ENCODE measurements at places on chromosomes 5 and 9.

DNA sequence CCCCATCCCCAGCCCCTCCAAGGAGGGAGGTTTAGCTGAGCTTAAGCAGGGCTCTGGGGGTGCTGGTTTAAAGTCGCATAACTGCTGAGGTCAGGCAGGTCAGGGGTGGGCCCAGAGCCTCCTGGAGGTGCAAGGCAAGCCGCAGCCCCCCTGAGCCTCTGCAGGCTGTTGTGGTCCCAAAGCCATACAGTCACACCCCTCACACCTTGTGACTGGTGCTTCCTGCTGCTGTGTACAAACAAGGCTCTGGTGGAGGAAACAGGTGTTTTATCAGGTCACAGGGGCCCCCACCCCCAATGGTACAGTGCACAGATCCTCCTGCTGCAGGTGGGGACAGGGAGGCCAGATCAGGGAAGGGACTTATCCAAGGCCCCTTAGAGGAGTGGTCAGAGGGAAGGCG lies 8.0 kb downstream of the TCF7 start:
- no peak for DNase-seq

DNA sequence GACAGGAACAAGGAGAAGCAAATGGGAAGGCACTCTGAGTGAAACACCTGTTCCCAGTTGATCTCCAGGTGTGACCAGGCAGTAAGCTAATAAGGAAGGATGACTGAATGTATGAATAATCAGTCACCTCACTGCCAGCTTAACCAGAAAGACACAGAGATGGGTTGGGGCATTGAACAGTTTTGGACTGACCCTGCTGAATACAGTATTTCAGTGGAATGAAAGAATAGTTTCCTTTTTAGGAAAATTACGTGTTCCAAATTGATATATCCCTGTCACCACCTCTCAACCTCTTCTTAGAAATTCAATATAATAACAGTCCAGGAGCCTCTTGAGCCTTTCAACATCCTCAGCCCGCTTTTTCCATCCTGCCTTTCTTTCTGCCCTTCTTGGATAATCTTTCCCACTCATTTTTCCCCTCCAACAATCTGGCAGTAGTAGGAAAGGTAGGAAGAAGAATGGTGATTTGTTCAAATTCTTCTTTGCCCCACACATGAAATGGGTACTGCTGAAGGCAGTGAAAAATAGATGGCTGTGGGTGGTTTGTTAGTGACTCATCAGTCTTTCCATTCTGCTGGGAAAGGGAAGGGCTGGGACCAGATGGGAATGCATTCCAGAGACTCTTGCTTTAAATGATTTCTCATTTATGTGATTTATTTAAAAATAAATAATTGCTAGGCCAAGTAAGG lies 117.9 kb downstream of the ZSWIM6 start:
- DNase-seq: no peak

DNA sequence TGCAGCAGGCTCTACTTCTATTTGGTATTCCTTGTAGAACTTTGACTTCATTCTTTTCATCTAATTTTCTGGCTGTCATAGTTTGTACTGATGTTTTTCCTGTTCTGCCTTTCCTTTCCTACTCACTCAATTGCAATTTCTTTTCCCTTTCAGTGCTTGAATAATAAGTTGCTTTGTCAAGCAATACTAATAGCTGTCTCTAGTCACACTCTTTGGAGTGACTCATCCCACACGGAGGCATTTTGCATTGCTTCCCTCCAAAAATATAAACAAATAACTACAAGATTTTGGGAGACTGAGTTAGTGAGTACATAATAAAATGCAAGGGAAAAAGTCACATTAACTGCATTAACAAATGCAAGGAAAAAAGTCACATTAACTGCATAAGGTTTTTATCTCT lies 465.9 kb downstream of the CDH9 start:
- no peak for DNase-seq

DNA sequence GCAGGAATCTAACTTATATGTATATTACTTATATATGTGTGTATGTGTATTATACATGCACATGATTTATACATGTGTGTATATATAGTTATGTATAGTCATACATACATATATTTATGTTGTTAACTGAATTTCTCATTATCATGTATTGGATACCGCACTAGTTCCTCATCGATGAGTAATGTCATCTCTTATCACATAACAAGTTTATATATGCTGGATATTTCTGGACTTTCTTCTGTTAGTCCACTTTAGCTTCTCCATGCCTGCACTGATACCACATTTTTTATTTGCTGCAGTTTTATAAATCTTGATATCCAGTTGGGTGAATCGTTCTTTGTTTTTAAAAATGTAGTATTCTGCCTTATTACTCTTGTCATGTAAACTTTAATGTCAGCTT lies 50.2 kb downstream of the APC start:
- DNase-seq: no peak

GRCh38 chr5:155631116-155631515 lies 617.6 kb downstream of the KIF4B start:
- no peak for DNase-seq

All from GM10248 (cell line).